Astrocyte (in vitro differentiated cells and primary cell): ENCODE measurements at places on chromosomes 7 and 10. TPM values are rescaled to one million over a fixed set of nuclear protein-coding genes. Genes with fewer than 3 reads are reported as not detected.

Gene COL1A2
- total RNA-seq: 6,748 and 8,907 TPM in 2 replicates

Gene PRLHR
- total RNA-seq: not detected in 2 replicates

Gene ADARB2
- total RNA-seq: 0.17 and 0.18 TPM in 2 replicates

DNA sequence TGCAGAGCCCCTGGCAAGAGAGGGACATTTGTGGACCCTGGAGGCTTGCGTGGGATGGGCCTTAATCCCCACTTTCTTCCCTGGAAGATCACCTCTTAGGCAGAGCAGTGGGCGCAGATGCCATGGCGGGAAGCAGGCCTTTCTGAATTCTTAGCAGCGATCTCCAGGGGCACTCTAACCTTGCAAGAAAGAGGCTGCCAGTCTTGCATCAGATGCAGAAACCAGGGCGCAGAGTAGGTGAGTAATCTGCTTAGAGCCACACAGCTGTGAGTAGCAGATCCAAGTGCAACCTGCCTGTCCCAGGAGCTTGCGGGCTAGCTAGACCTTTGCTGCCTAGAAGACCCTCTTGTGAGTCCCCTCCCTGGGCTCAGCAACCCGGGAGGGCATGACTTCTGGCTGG is 40.0 kb downstream of the KCTD7 start:
- no peak for DNase-seq

DNA sequence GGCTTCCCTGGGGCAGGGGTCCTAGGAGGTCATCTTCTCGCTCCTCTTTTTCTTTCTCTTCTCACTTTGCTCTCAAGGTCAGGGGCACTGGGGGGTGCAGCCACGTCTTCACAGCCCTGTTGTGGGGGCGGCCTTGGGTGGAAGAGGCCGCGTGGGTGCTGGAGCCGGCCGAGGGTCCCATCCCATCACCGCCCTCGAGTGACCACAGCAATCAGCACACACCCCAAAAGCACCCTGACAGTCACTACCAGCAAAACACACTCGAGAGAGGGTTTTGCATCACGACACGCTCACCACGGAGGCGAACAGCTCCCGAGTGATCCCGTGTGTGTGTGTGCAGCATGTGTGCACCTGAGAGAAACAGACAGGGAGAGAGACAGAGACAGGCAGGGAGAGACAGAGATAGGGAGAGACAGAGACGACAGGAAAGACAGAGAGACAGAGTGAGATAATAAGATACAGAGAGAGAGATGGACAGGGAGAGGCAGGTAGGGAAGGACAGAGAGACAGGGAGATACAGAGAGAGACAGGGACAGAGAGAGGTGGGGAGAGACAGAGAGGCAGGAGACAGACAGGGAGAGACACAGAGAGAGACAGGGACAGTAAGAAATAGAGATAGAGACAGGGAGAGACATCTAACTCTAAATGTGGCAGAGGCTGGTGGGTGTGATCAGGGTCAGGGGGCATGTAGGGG is 100.9 kb downstream of the WDR37 start:
- DNase-seq: no peak

DNA sequence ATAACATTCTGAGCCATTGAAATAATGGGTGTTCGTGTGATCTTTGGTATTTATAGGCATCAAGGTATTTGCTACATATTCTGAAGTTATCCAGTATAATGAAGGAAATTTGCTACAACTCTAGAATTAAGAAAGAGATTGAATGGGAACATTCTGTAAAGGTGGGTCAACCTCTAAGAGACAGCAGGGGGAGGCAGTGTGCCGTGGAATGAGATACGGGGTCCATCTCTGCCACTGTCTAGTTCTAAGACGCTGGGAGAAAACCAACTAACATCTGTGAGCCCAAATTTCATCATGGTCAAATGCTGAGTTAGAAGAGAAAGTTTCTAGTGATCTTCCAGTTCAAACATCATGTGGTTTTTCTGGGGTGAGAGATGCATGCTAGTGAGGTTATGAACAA is 368.9 kb downstream of the SORCS1 start:
- no peak for DNase-seq

Gene GIMAP5
- total RNA-seq: 0.14 TPM in 1 of 2 replicates, not detected in the other

DNA sequence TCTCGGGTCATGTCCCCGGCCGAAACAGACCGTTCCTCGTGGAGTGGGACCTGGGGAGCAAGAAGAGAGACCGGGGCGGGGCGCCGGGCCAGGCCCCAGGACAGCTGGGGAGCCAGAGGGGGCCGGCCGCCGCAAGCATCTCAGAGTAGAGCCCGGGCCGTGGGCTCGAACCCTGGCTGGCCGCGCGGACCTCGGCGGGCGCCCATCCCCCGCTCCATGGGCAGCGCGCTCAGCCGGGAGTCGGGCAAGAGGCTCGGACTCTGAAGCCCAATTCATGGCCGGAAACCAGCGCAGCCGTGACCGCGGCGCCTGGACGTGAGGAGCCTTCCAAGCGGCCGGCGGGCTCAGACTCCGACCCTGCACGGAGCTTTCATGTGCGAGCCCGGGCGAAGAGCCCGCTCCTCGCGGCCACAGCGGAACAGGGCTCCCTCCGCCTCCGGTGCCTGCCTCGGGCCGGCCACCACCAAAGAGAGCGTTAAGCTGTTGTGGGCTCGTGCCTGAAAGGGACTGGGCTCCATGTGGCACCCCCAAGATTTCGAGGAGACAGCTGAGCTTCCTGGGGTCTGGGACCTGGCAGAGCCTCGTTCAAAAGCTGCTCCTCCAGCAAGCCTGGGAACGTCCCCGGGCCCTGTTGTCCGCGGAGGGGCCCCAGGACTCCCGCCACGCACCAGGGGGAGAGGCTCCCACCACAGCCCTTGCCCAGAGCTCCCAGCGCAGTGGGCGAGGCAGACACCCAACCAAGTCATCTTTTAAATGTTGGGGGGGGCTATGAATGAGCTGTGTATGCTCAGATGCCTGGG is 757 bp upstream of the GRID1 start:
- no peak for DNase-seq

GRCh38 chr10:62000037-62000603 is 98.6 kb downstream of the ARID5B start:
- no peak for DNase-seq

DNA sequence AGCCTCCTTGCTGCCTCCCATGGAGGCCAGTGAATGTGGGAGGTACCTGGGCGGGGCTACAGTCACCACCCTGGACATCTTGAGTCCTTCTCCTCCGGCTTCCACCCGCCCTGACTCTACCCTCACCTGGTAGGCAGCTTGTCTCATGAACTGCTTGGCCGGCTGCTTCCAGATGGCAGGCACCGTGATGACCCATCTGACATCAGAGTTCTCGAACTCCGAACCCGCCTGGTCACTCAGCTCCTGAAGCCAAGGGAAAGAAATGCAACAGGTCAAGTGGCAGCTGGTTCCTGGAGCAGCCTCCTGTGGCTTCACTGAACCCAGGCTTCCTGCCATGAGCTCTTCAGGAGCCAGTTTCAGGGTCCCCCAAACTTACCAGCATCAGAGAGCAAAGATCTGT is 50.1 kb downstream of the HSPA12A start:
- no peak for DNase-seq

- DNase-seq: no peak
These were observed 35.7 kb downstream of the CCDC7 start for GRCh38 chr10:32481606-32482005.

DNA sequence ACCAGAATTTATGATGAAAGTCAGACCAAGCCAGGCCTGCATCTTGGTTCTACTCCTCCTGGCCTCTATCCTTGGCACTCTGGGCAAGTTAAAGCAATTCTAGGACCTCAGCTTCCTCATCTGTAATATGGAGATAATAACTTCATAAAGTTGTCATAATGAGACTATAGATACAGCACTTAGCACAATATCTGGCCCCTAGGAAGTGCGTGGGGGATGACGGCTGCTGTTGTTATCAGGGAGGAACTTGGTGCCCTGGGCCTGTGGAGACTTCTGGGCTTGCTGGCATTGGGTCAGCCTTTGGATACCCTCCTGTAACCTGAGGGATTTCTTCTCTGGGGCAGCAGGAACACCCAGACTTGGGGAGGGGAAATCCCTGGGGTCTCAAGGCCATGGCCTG is 27.6 kb downstream of the PFKFB3 start:
- DNase-seq: no peak

DNA sequence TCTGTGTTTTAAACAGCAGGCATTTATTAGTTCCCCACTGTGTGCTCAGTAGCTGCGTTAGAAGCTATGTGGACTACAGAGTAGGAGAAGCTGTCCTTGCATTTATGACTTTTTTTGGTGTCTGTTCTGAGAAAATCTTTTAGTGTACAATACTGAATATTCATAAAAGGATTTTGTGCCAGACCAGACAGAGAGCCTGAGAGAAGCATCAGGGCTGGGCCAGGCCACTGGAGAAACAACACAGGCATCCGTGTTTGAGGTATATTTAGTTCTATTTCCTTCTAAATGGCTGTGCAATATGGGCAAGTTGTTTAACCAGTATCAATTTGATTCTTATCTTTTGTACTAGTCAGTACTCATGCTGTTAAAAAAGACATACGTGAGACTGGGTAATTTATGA is 182.8 kb downstream of the SH2D4B start:
- DNase-seq: no peak

DNA sequence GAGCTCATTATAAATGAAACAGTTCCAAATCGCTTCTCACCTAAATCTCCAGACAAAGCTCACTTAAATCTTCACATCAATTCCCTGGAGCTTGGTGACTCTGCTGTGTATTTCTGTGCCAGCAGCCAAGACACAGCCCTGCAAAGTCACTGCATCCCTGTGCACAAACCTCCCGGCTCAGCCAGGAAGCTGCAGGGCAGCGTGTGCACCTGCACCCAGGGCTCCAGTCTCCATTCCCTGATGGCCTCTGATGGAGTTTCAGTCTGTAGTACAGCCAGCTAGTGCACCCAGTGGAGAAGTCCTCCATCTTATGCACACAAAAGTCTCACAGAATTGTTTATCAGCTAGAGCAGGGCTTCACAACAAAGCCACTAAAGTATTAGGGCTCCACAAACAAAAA is 51.1 kb upstream of the PRSS58 start:
- no peak for DNase-seq

DNA sequence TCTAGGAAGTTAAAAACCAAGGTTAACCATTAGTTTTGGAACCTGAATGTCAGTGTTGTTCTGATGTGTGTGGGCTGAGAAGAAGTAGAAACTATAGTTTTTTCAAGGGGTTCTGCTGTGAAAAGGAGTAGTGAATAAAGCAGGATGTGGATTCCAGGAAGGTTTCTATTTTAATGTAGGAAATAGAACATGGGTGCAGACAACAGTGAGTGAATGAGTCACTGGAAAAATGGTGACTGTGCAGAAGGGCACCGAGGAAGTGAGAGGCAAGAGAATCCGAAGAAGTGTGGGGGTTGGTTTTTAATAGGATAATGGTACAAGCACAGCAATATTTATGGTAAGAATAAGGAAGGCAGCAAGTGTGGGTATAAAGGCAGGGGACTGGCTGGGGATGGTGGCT is 120.4 kb downstream of the ARHGAP21 start:
- DNase-seq: peak; percentile 61

- peak; percentile 100 for DNase-seq
These were observed at the start of gene CPA4 for GRCh38 chr7:130292682-130293257. CPA4 (plus strand) TSS chr7:130293161; CDS start chr7:130293181, 20 bp downstream.

Gene FAM200A
- 4.7 TPM in 2 replicates for total RNA-seq

DNA sequence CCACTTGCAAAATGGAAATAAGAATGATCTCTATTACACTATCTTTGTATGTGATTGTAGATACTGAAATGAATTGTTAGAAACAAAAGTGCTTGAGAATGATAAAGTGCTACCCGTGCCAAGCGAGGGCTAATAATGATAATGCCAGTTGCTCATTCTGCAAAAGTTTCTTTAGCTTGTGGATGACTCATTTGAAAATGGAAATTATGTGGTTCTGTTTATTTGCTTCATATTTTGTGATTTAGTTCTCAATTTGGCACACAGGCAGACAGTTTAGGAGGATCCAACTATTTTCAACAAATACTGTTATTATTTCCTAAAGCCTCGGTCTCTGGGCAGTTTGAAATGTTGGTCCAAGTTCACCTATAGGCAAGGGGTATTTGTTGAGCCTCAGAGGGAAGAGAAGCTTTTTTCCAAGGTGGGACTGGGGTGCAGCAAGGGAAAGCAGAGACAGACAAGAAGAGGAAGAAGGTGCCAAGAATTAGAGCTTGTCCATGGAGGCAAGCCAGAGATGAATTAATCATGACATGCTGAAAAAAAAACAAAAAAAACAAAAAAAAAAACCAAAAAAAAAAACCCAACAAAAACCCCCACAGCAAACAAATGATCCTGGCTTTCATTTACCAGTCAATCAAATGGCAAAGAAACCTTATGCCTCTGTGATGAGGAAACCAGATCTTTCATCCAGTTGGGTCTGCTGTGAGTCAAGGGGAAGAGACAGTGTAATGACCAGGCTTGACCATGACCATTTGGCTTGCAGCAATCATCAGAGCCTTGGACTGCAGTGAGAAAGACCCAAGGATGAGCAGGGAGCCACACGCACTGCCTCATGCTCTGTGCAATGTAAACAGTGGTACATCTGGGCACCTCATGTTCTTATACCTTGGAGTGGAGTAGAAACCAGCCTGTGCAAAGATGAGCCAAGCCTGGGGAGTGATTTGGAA is 285.0 kb upstream of the HABP2 start:
- DNase-seq: peak; percentile 38

DNA sequence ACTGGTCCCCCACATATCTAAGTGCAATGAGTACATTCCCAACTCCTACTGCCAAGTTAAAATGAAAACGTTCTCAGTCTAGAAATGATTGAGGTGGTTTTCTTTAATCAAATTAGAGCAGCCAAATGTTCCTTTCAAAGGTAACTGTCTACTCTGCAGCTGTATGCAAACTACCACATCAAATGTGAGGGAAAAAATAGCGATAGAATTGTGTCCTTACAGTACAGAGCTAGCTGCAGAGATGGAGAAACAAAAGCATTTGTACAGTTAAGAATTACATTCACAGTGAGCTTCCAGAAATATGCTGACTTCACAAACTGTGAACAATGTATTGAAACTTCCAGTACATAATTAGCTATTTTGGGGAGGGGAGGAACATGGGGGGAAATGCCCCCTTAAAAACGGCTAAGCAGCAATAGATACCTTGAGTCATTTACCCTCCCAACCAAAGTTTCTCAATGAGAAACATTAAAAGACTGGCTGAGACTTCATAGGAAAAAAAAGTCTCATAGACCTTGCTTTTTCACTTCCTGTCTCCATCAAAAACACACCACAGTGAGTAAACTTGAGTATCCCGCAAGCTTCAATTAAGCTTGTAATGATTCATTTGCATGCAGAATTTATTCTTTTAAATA is 22.9 kb downstream of the CDK6 start:
- DNase-seq: peak; percentile 61

Gene MYH16
- 0.11 and 0.24 TPM in 2 replicates for total RNA-seq

Gene MNX1
- not detected in 2 replicates for total RNA-seq

GRCh38 chr10:130333185-130333584 is 197.0 kb downstream of the GLRX3 start:
- DNase-seq: no peak

- DNase-seq: no peak
These were observed 96.3 kb upstream of the DDC start for GRCh38 chr7:50661345-50662040.

DNA sequence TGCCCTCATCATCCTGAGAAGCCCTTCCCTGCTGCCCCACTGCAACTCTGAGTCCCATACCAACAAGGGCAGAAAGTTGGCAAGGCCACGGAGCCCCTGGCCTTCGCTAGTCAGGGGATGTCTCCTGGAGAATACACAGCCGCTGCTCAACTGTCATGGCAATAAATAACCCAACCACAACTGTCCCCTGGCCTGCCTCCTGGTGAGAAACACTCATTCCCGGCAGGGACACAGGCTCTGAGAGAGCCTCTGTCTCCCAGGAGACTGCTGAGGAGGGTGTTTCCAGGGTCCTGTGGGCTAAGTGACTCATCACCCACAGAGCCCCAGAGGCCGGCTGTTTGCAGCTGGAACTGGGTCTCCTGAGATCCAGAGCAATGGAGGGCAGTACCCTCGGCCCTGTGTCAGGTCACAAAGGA is 354.1 kb downstream of the TNS3 start:
- DNase-seq: peak; percentile 80

Gene RAPGEF5
- total RNA-seq: 0.29 and 1.0 TPM in 2 replicates

Gene ERVW-1
- total RNA-seq: 0.19 TPM in 1 of 2 replicates, not detected in the other

Gene MSS51
- total RNA-seq: 0.87 and 1.1 TPM in 2 replicates
